ENCODE measurements at places on chromosomes 6 and 20. TPM values are rescaled to one million over a fixed set of nuclear protein-coding genes. Genes with fewer than 3 reads are reported as not detected.

The POPDC3 gene
- total RNA-seq: 2.9 TPM

DNA sequence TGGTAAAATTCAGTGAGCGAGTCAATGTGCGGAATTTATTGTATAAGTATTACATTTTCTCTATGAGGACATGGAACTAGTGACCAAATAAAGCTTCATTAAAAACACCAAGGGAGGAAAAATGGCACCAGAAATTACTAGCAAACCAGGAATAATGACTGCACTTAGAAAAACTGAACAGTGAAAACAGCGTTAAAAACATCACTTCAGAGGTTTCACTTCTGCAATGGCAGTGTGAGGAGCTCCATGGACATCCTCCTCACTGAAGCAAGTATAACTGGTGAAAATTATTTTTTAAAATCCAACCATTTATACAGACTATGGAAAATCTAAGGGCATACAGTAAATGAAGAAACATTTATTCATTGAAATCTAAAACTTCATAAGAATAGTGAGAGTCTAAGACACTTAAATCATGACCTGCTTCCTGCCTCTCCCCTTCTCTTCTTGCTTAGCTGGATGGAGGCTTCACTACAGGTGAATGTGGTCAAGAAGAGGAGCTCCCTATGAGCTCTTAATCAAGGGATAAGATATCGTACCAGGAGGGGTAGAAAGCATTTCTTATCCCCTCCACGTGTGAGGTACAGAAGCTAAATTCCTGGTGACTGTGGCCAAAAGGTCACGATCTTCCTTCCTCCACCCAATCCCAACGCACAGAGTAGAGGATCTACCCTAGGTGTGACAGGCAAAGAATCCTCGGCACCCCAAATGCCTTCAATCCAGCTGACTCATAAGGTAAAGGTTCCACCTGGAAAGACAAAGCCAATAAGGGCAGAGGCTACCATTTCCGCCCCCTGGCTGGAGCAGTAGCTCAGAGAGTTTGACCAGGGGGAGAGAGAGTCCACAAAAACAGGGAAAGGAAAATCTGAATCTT is 12.3 kb upstream of the ASF1A start:
- no peak for DNase-seq

DNA sequence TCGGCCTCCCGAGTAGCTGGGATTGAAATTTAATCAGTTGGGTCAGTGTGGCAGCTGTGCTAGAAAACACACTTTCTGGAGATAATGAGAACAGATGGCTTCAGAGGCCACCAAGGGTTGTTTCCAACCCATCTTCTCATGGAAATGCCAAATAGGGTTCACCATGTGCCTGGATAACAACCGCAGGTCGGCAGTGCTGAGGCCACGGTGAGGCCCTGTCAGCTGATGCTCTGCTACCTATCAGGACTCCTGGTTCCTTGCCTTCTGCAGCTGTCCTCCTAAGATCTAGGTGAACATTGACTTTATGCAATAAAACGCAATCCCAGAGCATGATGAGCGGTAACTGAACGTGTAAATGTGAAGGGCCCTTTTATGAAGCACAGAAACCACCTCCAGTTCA is 139.3 kb upstream of the SNX9 start:
- no peak for DNase-seq

DNA sequence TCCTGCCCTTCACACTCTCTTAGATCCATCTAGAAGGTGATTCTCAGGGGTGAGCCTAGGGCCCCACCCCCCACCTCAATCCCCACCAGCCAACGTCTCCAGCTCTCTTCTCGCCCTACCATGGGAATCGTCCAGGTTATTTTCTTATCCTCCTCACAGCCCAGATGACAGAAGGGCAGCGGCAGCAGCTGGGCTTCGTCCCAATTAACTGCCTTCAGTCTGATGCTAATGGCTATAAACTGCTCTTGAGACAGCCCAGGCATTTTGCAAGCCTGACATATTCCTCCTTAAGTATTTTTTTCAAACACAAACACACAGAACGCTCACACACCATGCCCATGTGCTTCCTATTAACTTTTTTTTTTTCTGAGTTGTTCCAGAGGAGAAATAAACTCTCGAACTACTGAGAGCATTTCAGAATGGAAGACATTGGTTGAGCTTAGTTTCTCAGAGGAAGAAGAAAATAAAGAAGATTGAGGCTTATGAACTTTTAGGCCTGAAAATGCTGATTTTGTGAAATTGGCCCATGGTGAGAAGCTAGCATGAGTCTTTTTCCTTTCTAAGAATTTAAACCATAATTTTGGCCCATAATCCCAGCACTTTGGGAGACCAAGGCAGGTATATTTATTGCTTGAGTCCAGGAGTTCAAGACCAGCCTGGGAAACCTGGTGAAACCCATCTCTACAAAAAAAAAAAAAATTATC is 124.6 kb downstream of the EYA2 start:
- peak; percentile 83 for DNase-seq

- DNase-seq: no peak
Measured at GRCh38 chr6:89026151-89026550, 54.4 kb upstream of the PNRC1 start.

DNA sequence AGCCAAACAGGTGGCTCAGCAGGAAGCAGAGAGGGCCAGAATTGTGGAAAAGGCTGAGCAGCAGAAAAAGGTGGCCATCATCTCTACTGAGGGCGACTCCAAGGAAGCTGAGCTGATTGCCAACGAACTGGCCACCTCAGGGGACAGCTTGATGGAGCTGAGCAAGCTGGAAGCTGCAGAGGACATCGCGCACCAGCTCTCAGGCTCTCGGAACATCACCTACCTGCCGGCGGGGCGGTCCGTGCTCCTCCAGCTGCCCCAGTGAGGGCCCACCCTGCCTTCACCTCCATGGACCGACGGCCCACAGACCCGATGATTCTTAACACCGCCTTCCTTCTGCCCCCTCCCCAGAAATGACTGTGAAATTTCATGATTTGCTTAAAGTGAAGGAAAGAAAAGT is 17.8 kb upstream of the RAET1L start:
- DNase-seq: no peak

Data from stomach (tissue), 19 donors.